ENCODE measurements at places on chromosomes 4 and X.

DNA sequence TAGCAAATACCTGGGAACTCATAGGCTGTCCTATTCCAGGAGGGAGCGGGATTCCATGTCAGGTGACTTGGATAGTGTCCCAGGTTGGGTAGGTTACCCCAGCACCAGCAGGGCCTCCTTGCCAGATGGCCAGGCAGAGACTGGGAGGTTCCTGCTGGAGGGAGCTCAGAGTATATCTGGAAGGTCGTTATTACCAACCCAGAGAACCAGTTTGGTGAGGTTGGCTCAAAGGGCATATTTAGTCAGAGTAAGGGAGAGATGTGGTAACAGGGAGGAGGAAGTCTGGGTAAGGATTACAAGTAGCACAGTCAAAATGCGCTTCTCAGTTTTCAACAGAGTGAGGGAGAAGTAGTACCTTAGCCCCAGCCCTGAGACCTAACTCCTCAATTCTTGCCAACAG is 53.3 kb upstream of the LNX1 start:
- DNase-seq: no peak

DNA sequence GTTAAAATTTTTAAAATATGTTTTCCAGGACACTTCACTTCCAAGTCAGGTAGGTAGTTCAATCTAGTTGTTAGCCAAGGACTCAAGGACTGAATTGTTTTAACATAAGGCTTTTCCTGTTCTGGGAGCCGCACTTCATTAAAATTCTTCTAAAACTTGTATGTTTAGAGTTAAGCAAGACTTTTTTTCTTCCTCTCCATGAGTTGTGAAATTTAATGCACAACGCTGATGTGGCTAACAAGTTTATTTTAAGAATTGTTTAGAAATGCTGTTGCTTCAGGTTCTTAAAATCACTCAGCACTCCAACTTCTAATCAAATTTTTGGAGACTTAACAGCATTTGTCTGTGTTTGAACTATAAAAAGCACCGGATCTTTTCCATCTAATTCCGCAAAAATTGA is 49.7 kb downstream of the XIAP start:
- DNase-seq: no peak

- DNase-seq: no peak
Observed at GRCh38 chr4:103204111-103204510, 6.0 kb upstream of the CENPE start.

GRCh38 chr4:141180991-141181761 is 39.5 kb upstream of the ZNF330 start:
- DNase-seq: no peak

GRCh38 chr4:13292372-13292771 is 191.8 kb downstream of the RAB28 start:
- no peak for DNase-seq

- DNase-seq: no peak
Observed at GRCh38 chrX:28981952-28982351, 394.7 kb downstream of the IL1RAPL1 start.

DNA sequence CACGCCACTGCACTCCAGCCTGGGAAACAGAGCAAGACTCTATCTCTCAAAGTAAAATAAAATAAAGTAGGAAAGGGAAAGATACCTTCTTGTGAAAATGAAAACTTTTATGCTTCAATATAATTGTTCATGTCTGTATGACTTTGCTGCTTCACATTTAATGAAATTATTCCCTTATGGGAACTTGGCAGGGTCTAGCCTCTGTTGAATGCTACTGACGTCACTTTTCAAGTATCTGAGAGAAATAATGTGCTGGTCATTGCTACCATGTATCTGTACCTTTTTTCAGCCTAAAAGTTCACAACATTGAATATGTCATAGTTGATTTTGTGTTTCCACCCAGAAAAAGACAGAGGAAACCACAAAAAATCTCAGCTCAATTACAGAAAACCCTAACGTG is 65.2 kb downstream of the PRDM5 start:
- DNase-seq: no peak

- DNase-seq: no peak
Observed at GRCh38 chrX:1485033-1485432, 32.3 kb upstream of the ASMTL start.

GRCh38 chr4:189443341-189443740 is 497.3 kb upstream of the FRG1 start:
- DNase-seq: no peak

DNA sequence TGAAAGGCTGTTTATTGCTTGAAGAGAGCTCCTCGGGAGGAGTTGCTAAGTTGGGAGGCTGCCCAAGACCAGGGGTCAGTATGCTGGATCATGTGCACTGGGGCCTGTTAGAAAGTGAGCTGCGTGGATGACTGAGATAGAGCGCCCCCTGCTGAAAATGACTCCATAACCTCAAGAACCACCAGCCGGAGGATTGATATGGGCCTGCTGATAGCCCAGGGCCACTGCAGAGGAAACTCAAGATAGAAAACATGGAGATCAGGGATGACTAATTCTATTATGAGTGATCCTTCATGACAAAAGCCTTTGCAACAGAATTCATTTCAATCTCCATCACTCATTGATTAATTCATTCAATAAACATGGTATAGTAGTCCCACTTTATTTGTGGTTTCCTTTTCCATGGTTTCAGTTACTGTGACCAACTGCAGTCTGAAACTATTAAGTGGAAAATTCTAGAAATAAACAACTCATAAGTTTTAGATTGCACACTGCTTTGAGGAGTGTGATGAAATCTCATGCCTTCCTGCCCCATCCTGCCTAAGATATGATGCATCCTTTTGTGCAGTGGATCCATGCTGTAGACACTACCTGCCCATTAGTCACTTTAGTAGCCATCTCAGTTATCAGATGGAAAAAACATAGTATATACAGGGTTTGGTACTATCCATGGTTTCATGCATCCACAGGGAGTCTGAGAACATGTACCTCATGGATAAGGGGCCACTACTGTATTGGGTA is 126.7 kb upstream of the MBNL3 start:
- no peak for DNase-seq
